ENCODE measurements at places on chromosomes 1 and 21.
A peak's percentile ranks its signal among the peaks of the same experiment; 100 is the strongest.

DNA sequence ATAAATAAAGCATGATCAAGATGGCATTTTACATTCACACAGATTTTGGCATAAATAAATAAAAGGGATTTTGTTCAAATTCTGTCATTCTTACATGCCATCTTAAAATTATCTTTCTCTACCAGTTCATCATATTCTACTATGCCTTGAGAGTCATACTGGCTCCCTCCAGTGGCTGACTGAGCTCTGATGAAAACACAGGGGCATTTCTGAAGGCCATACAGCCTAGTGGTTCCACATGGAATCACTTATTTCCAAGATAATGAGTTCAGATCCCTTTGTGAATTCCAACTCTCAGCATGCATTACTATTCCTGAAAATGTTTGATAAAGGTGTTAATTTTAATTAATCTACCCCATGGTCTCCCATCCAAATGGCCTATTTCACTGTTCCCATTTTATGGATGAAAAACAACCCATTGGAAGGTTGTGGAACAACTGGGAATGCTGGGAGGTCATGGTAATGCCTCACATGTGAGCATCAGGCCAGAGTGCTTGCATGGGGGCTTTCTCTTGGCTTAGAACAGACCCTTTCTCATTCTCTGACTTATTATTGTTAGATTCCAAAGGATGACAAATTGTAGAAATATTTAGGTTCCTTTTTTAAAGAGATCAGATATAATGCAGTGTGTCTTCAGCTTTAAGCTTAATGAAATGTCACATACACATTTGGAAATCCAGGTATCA, 622.4 kb upstream of the PKN2 start:
- no peak for DNase-seq

DNA sequence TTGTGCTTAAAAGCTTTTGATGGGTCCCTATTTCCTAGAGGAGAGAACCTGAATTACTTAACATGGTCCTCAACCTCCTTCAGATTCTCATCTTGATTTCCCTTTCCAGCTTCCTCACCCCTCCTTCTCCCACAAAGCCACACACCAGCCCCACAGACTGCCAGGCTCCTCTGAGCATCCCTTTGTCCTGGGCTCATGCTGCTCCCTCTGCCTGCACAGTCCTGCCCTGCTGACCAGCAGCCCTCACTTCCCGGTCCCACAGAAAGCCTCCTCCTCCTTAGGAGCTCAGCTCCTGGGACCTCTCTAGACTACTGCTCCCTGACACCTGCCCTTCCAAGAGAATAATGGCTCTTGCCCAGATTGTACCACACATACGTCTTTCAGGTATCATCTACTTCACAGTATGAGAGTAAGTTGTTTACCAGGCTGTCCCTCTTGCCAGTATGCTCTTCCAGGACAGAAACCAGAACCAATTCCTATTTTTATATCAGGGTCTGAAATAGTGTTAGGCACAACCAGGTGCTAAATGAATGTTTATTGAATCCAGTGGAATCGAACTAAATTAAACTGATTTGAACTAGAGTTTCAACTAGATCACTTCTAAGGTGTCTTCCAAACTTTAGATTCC, 373.4 kb downstream of the LMX1A start:
- no peak for DNase-seq

GRCh38 chr21:46294647-46295176, 8.6 kb downstream of the YBEY start:
- no peak for DNase-seq

GRCh38 chr1:19495000-19495656, 9.8 kb upstream of the CAPZB start:
- no peak for DNase-seq

DNA sequence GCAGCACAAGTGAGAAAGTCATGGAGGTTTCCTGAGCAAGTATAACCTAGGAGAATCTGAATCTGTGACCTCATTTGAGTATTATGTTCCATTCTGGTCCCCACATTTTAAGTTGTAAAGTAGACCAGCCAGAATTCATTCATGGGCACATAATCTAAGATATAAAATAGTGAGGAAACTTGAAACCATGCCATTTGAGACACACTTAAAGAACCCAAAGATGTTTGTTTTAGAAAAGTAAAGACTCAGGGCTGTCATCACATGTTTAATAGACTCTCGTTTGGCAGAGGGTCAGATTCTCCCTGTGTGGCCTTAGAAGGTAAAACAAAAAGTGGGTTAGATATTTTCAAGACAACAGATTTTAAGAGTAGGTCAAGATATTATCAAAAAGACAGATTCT, 6.4 kb downstream of the SZT2 start:
- no peak for DNase-seq

- DNase-seq = no peak
These were observed 1124.3 kb downstream of the AMY1C start for GRCh38 chr1:104874044-104874443.

DNA sequence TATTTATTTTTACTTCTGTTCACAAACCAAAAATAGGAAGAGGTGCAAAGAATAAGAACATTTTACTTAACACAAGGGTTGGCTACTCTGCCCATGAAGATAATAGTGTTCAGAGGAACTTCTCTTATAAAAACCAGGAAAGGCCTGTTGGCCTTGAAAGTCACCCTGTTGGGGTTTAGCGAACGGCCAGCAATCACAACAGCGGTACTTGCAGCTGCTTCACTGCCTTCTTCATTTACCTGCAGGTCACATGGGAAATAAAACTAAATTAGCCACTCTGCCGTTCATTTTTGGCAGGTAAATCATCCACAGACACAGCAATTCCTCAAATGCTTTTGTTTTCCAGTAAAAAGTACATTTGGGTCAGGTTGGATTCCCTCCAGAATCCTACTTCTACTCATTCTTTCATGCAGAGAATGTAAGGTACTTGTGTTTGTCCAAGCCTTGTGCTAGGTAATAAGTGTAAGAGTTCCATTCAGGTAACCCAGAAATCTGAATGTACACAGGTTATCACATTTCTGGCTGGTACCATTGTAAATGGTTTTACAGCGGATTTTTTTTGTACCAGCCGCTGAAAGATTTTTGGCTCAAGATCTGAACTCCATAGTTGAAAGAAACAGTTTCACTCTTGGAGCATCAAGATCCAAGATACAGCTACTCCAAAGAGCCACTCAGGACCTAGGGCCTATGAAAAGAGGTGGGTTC, 13.1 kb downstream of the SERPINC1 start:
- DNase-seq = no peak

DNA sequence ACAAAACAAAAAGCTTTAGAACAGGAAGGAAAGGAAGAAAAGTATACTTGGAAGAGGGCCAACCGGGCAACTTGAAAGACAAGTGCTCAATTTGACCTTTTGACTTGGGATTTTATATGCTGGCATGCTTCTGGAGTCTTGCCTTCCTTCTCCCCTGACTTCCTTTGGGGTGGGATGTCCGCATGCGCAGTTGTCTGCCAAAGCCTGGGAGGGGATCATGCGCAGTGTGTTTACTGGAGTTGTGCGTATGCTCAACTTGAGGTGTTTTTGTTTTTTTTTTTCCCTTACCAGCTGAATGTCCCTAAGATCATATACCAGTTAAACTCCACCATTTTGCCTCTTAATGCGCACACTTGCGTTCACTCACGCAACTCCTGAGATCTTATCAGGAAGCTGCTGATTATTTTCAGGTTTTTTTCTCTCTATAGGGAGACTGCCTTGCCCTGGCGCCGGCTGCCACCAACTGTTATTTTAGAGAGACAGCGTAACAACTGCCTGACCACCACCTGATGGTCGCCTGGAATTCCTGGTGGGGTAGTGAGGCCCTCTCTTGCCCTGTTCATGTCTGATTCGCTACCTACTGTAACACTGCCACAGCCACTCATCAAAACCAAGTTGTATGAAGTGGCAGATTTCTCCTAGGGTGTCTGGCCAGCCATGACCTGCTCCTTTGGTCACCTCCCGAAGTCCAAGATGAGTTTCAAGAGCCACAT, 138.7 kb upstream of the ZNF644 start:
- no peak for DNase-seq

- no peak for DNase-seq
These were observed 736.3 kb downstream of the LTN1 start for GRCh38 chr21:28256420-28256831.

- DNase-seq = no peak
These were observed 54.3 kb upstream of the SERBP1 start for GRCh38 chr1:67484492-67484891.

DNA sequence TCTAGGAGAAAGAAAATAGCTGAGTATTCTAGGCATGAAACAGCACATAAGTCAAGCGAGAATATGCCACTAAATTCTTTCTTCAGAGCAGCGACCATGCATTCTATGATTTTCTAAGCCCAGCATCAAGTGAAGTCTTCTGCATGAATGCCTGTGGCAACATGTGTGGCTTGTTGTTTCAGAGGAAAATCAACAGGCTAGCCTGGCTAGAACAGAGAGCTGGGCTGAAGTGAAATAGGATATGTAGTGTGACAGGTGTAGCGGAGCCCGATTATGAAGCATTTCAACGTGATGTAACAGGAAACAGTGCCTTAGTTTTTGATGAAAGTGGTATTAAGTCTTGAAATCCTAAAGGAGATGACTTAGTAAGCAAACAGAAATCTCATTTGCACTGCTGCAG, 7.0 kb downstream of the CSDE1 start:
- no peak for DNase-seq

- peak; percentile 52 for DNase-seq
These were observed at the start of gene NCAM2 for GRCh38 chr21:20997636-20998455. Gene NCAM2, plus strand, starts transcription at chr21:20998409.

GRCh38 chr1:67261680-67262079, 46.0 kb upstream of the IL12RB2 start:
- DNase-seq = peak; percentile 17

DNA sequence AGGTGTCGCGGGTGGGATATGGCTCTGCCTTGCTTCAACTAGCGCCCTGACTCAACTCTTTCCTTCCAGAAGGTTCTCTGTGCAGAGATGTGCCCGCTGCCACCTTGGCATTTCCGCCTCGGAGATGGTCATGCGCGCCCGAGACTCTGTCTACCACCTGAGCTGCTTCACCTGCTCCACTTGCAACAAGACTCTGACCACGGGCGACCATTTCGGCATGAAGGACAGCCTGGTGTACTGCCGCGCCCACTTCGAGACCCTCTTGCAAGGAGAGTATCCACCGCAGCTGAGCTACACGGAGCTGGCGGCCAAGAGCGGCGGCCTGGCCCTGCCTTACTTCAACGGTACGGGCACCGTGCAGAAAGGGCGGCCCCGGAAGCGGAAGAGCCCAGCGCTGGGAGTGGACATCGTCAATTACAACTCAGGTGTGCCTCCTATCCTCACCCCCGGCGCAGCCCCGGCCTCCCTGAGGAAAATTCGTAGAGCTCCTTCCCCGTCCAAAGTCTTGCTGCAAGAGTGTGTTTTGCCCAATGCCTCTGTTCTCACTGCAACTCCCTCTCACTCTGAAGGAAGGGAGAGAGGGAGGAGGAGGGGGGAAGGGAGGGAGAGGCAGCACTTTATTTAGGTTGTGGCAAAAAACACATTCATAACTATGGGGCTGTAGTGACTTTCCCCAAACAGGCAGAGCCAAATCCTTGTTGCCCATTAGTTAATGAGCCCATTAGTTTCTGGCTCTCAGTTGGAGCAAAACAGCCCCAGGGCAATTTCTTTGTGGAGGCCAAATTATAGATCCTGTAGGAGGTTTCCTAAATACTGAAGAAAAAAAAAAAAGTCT, 4.3 kb downstream of the LHX9 start:
- DNase-seq = no peak

DNA sequence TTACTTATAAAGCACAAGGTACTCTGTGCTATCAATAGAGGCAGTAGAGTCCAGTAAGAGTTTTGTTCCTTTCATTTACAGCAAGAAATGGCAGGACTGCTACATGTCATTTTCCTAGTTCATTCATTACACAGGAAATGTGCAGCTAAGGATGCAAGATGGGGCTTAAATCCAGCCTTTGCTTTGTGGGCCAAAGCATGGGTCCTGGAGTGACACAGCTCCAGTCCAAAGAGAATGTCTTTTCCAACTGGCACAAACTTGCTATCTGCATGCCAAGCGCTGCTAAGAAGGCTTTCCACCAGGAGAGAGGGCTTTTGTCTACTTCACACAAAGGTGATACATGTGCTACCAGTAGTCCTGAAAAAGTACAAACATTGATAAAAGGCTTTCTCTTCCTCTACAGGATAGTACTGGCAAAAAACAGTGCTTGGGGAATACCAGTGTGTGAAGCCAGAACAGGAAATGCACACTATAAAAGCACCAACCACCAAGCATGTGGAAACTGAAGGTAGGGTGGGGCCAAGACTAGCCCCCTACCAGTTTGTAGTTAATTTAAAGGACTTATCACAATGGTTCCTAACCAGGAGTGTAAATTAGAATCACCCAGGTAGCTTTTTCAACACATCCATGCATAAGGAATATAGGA, 68.7 kb downstream of the ARID4B start:
- DNase-seq = no peak

- DNase-seq = no peak
These were observed 138.4 kb downstream of the GLIS1 start for GRCh38 chr1:53600561-53600960.

GRCh38 chr1:96559181-96559580, 162.4 kb upstream of the PTBP2 start:
- DNase-seq = no peak

DNA sequence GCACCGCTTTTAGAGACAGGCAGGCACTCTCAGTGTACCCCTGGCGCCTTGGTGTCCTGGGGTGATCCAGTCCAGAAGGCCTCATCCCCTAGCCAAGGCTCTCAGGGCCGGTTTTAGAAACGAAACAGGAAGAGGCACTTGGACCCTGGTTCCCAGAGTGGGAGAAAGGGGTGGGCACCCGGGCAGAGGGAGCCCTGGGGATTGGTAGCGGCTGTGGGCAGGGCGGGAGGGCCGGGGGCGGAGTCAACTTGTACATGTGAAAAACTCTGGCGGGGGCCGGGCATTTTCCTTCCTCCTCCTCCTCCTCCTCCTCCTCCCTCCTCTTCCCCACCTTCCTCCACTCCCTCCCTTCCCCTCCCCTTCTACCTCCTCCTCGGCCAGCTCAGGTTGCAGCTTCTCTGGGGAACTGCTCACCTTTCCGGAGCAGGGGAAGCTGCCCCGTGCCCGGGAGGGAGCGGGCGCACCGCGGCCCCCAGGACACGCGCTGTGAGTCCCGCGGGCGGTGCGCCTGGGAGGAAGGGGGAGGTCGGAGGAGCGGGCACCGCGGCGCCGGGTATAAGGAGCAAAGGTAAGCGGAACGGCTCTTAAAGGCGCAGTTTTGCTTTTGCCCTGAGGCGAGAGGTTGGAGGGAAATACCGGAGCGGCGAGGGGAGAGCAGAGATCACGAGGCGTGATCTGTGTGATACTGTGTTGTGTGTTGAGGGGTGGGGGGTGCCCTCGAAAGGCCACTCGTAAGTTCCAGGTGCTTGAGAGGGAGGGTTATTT, at the start of gene CDK18:
TSS of gene CDK18 (plus strand) at position 359 of the 765 bp plus-strand sequence. CDS start 18,499 bp downstream, outside the sequence.
- peak; percentile 20 for DNase-seq

DNA sequence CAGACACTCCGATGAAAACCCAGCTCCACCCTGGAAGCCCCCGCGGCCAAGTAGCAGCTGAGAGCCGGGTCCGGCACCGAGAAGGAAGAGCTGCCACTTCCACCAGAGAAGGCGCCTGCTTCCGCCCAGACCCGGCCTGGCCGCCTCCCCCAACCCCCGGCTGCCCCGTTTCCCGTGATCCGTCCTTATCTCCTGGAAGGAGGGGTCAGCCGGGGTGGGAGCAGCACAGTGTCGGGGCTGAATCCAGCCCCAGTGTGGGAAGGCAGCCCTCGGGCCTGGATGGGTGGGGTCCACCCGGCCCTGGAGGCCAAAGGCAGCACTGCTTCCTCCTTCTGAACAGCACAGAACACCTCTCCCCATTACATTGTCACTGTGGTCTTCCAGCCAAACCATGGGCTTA, 69.4 kb downstream of the MEGF6 start:
- DNase-seq = no peak

- DNase-seq = no peak
These were observed 23.9 kb downstream of the VAV3 start for GRCh38 chr1:107941123-107941522.

GRCh38 chr1:183092350-183092749, 69.1 kb downstream of the LAMC1 start:
- no peak for DNase-seq

GRCh38 chr1:46479744-46480350, 9.8 kb upstream of the DMBX1 start:
- DNase-seq = no peak

Measured in stimulated activated CD4-positive, alpha-beta T cell treated with anti-CD3 and anti-CD28 coated beads, Interleukin-1b, Interleukin-23, amount 100 ng/mL, for 48 hours (primary cell).